ENCODE measurements at places on chromosomes 13 and 19.

DNA sequence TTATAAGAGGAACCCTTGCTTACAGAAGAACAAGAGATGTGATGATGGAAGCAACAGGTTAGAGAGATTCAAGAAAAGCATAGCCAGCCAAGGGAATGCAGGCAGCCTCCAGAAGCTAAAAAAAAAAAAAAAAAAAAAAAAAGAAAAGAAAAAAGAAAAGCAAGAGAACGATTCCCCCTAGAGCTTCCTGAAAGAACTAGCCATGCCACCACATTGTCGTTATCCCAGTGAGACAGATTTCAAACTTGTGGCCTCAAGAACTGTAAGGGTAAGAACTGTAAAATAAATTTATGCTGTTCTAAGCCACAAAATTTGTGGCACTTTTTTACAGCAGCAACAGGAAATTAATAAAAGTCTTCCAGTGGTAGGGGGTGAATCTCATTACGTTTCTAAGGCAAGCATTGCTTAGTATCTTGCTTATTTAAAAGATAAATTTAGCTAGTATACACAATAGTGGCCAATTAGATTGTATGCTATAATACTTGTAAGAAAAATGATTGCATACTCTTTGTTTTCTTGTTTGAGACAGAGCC lies 21.8 kb downstream of the RFXAP start:
- no peak for DNase-seq

DNA sequence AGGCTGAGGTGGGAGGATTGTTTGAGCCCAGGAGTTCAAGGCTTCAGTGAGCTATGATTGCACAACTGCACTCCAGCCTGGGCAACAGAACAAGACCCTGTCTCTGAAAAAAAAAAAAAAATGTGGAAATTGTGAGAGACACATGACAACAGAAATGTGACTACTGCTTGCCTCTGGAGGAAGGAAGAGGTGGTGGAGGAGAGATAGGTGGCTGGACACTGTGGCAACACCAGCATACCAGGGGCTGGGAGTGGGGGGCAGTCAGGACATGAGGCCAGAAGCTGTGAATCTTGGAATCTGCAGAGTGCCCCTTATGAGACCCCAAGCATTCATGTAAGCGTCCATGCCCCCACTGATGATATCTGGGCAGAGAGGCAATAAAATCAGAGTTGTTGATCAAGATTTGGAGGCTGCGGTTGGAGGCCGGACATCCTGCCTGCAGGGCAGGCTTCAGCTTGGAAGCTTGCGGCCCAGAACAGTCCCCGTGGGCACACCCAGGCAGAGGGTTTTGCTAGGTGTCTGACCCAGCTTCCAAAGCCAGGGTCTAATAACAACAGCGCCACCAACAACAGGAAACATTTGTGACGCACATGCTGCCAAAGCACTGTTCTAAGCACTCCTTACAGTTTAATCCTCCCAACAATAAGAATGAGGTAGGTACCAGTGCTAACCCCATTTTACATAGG lies 16.9 kb downstream of the FAM187B start:
- no peak for DNase-seq

- DNase-seq = no peak
These were observed 7.9 kb upstream of the PDE4A start for GRCh38 chr19:10412257-10412977.

GRCh38 chr13:66659701-66660467 lies 570.3 kb downstream of the PCDH9 start:
- DNase-seq = peak; percentile 63

- DNase-seq = no peak
These were observed 169.2 kb upstream of the TSHZ3 start for GRCh38 chr19:31518216-31519020.

DNA sequence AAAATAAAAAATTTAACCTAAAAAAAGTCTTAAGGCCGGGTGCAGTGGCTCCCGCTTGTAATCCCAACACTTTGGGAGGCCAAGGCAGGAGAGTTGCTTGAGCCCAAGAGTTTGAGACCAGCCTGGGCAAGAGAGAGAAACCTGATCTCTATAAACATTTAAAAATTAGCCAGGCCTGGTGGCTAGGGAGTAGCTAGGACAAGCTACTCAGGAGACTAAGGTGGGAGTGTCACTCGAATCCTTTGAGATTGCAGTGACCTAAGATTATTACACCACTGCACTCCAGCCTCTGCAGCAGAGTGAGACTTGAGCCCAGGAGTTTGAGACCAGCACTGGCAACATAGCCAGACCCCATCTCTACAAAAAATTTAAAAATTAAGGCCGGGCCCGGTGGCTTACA lies 1.1 kb downstream of the CCDC97 start:
- DNase-seq = no peak

GRCh38 chr19:1503089-1503924 lies 9.5 kb downstream of the ADAMTSL5 start:
- peak; percentile 63 for DNase-seq

DNA sequence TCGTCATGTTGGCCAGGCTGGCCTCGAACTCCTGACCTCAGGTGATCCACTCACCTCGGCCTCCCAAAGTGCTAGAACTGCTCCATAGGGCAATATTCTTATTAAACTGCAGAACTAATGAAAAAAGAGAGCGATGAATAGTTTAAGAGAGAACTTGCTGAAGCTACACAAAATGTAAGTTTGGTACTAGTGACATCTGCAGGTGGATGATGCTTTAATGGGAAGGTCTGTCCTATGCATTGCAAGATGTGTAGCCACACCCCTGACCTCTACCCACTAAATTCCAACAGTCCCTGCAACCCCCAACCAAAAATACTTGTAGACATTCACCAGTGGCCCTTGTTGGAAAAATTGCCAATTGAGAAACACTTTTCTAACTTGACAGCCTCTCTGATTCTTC lies 117.8 kb downstream of the NALCN start:
- no peak for DNase-seq

DNA sequence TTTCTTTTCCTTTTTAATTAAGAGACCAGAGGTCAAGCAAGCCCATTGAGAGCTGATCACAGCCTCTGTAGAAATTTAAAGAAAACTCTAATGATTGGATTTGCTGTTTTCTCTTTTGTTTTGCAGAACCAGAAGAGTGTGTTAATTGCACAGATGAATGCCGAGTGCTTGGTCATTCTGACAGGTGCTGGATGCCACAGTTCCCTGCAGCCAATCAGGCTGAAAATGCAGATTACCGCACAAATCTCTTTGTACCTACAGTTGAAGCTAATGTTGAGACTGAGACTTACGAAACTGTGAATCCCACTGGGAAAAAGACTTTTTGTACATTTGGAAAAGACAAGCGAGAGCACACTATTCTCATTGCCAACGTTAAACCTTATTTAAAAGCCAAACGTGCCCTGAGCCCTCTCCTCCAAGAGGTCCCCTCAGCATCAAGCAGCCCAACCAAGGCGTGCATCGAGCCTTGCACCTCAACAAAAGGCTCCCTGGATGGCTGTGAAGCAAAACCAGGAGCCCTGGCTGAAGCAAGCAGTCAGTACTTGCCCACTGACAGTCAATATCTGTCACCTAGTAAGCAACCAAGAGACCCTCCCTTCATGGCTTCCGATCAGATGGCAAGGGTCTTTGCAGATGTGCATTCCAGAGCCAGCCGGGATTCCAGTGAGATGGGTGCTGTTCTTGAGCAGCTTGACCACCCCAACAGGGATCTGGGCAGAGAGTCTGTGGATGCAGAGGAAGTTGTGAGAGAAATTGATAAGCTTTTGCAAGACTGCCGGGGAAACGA lies 93.1 kb downstream of the PCDH17 start:
- DNase-seq = no peak

- no peak for DNase-seq
These were observed 4.1 kb upstream of the NTN5 start for GRCh38 chr19:48676887-48677286.

DNA sequence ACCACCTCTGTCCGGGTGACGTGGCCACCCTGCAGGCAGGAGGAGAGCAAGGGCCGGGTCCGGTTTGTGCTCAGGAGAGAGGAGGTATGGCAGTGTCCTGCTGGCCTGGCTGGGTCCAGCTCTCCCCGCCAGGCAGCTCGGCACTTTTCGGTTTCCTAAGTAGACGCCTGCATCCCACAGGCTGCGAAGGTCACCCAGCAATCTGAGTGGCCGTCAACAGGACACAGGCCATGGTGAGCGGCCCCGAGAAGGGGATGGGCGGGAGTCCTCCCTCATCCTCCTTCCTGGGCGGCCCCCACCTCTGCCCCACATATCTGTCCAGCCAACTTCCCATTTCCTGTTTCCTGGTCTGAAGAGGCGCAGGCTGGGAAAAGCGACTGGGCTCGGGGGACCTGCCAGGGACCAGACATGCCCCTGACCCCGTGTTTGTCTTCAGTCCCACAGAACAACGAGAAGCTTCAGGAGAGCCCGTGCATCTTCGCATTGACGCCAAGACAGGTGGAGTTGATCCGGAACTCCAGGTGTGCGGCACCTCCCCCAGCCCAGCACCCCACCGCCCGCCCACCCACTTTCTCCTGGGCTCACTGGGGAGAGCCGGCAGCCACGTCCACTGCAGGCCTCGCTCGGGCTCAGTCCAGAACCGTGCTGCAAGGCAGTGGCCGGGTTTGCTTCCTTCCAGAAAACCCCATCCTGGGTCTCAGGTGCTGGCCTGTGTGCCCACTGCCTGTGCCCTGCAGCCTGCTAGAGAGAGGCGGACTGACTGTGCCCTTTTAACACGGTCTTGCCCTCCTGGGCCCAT lies 16.3 kb downstream of the PIAS4 start:
- DNase-seq = no peak

GRCh38 chr13:41460930-41461329 lies 3.6 kb downstream of the RGCC start:
- no peak for DNase-seq

DNA sequence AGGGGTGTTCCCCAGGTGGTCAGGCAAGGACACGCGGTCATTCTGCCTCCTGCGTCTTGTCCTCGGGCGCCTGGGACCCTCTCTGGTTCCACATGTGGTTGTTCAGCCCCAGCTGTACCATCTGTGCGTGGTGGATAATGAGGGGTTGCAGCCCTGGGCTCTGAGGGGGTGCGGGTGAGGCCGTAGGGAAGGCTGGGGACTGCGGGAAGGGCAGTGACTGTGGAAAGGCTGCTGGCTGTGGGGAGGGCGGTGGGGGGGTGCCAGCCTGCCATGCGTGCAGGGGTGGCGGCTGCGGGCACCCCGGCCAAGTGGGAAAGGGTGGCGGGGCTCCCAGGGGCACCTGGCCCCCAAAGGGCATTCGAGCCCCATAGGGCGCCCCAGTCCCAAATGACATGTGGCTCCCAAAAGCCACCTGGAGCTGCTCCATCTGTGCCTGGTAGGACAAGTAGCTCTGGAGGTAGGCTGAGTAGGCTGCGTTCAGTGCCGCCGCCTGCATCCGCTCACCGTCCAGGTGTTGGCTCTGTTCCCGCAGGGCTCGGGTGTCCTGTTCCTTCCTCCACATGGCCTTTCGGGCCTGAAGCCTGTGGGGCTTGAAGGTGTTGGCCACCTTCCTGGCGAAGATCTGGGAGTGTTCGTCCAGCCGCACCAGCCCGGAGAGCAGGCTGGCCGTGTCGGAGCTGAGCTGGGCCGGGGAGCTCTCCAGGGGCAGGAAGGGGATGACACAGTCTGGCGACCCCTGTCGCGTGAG lies 15.1 kb downstream of the TICAM1 start:
- DNase-seq = no peak

DNA sequence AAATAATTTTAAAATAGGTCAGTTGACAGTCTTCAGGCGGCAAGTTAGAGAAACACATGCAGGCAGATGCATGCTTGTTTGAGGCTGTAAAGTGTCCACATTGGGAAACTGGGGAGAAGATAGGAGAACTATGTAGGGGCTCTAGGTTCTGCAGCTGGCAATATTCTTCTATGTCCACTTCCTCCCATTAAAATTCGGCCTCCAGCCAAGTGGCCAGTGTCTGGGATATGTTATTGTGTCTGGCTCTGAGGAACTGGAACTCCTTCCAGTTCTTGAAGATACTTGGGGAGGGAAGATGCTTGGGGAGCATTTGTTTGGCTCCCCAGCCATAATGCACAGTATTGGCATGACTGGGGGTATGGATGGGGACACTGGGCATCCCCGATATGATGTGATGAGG lies 20.9 kb upstream of the KLF2 start:
- no peak for DNase-seq

- no peak for DNase-seq
These were observed 24.2 kb downstream of the ACTN4 start for GRCh38 chr19:38671654-38672053.

GRCh38 chr13:51557875-51558612 lies 26.2 kb upstream of the WDFY2 start:
- peak; percentile 82 for DNase-seq

DNA sequence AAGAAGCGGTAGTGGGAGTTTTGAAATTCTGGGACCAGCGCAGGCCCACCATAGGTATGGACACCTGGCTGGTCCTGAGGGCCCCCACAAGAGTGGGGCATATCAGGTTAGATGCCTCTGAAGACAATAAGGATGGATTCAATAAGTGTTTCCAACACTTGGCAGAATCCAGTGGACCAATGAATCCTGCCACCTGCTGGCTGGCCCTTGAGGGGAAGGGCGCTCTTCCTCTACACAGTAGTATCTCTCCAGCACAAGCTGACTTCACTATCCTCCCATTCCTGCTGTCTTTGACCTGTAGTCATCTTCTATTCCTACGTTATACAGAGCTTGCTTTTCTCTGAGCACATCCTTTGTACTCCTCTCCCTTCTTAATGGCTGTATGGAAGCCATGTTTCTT lies 199.7 kb upstream of the TSHZ3 start:
- DNase-seq = peak; percentile 3

GRCh38 chr13:100881291-100881864 lies 206.8 kb upstream of the TMTC4 start:
- DNase-seq = no peak

DNA sequence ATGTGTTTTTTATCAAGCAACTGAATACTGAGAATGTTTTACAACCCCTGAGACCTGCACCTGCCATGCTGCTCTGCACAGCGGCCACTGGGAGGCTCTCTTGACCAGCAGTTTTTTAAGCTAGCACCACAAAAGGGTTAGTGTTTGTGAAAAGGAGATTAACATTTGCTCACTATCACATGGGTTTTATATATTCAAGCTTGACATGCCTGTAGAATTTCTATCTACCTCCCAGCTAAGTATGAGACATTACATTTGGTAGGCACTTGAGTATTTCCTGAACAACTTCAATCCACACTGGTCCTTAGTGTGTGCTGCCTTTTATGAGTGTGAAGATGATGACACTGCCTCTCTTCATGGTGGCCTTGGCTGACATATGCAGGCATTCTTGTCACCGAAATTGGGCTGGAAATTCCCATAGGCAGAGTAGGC lies 1238.9 kb downstream of the UQCRFS1 start:
- peak; percentile 16 for DNase-seq

- DNase-seq = no peak
These were observed 81.1 kb upstream of the SERP2 start for GRCh38 chr13:44292545-44292944.

DNA sequence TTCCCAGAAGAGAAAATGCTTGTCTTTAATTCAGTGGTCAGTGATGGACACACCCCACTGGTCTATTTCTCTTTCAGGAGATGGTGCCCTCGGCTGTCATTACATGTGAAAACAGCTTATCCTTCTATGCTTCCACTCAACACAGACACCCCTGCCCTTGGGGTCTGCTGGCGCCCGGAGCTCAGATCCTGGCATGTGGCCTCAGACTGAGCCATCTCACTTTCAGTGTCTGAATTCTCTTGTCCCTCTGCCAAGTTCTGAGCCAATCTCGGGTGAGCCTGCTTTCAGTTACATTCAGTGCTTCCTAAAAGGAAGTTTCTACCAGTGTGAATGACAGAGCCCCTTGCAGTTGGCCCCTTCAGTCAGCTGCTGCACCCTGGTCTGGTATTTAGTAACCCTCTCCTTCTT lies 293.6 kb downstream of the DNAJC15 start:
- peak; percentile 73 for DNase-seq

Measured in EL (cell line).